Sigmoid colon (tissue), 7 donors: ENCODE measurements at places on chromosomes 3 and 15. TPM values are rescaled to one million over a fixed set of nuclear protein-coding genes. Genes with fewer than 3 reads are reported as not detected.

BNC1 gene
- not detected for total RNA-seq

LMAN1L gene
- not detected for total RNA-seq

FAM219B gene
- total RNA-seq = 65.0 TPM

COMMD2 gene
- total RNA-seq = 19.1 TPM

RBP2 gene
- not detected for total RNA-seq

ACSBG1 gene
- total RNA-seq = 1.7 TPM

CACNA1D gene
- 4.8 TPM for total RNA-seq

GABRB3 gene
- 4.6 TPM for total RNA-seq

GLDN gene
- total RNA-seq = 5.0 TPM

ALDH1A2 gene
- total RNA-seq = 12.5 TPM

- no peaks in the 10 kb centered on the region for H3K27me3 ChIP-seq
- H3K4me3 ChIP-seq = no peak overlapping the region
- no peak for DNase-seq
- no peaks in the 10 kb centered on the region for H3K36me3 ChIP-seq
- no peaks in the 10 kb centered on the region for H3K4me1 ChIP-seq
Measured at GRCh38 chr3:73868688-73869315, 244.1 kb upstream of the PDZRN3 start.

DNA sequence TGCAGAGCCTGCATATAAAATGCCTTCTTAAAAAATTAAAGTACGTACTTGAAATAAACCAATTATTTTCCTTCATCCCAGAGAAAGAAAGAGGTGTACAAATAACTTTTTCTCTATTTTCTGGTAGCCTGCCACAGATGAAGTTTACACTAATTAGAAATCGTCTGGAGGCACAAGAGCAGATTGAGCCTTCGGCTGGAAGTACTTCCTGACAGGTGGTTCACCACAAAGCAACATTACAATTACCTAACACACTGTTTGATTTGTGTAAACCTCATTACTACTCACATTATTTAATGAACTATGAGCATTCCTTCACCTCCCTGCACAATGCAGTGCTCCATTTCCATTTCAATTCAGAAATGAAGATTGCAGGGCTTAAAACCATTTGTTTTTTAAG is 856.1 kb downstream of the SI start:
- H3K4me1 ChIP-seq = no peaks in the 10 kb centered on the region
- H3K36me3 ChIP-seq = no peaks in the 10 kb centered on the region
- H3K27me3 ChIP-seq = no peaks in the 10 kb centered on the region

DNA sequence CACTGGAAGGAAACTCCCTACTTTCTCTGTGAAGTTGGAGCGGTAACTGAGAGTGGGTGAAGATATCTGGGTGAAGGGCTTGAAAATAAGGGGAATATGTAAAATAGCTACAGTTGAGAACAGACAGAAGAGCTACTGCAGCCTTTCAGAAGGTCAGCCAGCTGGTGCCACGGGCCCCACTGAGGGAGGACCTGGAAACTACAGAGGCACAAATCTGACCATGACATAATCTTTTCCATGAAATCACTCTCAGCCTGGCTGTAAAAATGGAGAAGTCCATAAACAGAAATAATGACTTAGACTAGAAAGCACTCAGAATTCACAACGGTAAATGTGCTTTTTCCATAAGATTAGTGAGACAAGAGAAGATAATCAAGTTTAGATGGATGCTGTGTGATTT is 46.4 kb downstream of the ST3GAL6 start:
- no peak overlapping the region for H3K27ac ChIP-seq
- no peak overlapping the region for H3K4me3 ChIP-seq
- DNase-seq = no peak
- no peaks in the 10 kb centered on the region for H3K36me3 ChIP-seq

GRCh38 chr3:14797731-14798130 is 21.0 kb upstream of the FGD5 start:
- H3K4me1 ChIP-seq = no peaks in the 10 kb centered on the region
- no peak overlapping the region for H3K27ac ChIP-seq
- no peaks in the 10 kb centered on the region for H3K27me3 ChIP-seq
- no peaks in the 10 kb centered on the region for H3K36me3 ChIP-seq

DNA sequence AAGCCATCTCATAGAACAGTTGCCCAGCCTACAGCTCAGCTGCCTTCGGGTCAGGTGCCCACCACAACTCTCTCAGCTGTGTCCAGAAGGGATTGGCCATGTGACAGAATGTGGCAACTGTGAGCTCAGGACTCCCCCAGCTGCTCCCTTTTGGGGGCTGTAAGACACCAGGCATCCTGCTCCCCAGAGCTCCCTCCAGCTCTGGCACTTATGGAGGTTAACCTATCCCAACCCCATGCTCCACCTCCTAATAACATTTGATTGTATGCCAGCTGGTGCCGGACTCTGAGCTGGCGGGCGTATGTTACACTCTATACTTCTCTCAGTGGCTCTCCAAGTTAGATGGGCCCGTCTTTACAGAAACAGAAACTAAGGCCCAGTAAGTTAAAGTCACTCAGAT is 222.8 kb downstream of the FAM43A start:
- no peak for DNase-seq
- no peak overlapping the region for H3K4me3 ChIP-seq
- H3K36me3 ChIP-seq = no peaks in the 10 kb centered on the region

- no peak for DNase-seq
- no peaks in the 10 kb centered on the region for H3K27me3 ChIP-seq
- no peak overlapping the region for H3K27ac ChIP-seq
Measured at GRCh38 chr3:37909067-37909911, 47.6 kb downstream of the CTDSPL start.

GRCh38 chr3:124993466-124993865 is 58.9 kb upstream of the MUC13 start:
- DNase-seq = peak; percentile 78
- H3K4me3 ChIP-seq = no peak overlapping the region
- H3K36me3 ChIP-seq = peaks cover 8% of the 10 kb centered on the region
- peak overlapping the region; percentile 53 for H3K27ac ChIP-seq
- no peaks in the 10 kb centered on the region for H3K27me3 ChIP-seq

DNA sequence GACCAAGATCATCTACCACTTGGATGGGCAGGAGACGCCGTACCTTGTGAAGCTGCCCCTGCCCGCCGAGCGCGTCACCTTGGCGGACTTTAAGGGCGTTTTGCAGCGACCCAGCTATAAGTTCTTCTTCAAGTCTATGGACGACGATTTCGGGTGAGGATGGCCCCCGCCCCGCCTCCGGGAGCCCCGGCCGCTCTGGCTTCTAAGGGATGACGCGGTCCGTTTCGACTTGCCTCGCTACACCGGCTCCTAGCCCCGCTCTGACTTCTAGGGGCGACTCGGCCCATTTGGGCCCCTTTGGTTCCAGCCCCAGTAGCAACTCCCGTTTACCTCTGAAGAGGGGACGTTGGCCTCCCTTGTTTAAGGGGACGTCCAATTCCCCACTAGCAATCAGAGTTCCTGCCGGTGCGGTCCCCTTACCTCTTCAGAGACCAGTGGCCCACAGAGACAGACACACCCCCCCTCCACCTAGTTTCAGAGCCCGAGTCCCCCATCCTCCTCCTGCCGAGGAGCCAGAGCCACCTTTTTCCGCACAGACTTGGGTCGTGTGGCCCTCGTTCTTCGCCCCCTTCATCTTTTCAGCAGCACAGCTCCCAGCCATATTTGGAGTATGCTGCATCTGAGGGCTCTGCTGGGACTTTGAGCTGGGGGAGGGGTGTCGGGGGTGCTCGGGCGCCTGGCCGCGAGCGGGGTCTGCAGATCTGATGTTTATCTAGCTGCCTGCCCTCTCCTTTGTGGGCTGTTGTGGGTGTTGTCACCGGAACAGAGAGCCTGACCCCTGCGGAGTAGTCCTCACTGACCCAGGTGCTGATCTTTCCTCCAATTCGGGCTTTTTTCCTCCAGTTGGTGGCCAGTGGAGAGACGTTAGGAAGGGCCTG is 706 bp downstream of the DVL3 start:
- H3K4me1 ChIP-seq = peaks cover 52% of the 10 kb centered on the region
- H3K27ac ChIP-seq = peak overlapping the region; percentile 97
- peak; percentile 79 for DNase-seq
- H3K27me3 ChIP-seq = no peaks in the 10 kb centered on the region
- no peaks in the 10 kb centered on the region for H3K36me3 ChIP-seq

- H3K27ac ChIP-seq = no peak overlapping the region
- H3K4me3 ChIP-seq = no peak overlapping the region
- no peaks in the 10 kb centered on the region for H3K27me3 ChIP-seq
- H3K4me1 ChIP-seq = no peaks in the 10 kb centered on the region
Measured at GRCh38 chr3:170560296-170560695, 25.6 kb downstream of the SLC7A14 start.

GRCh38 chr3:61648481-61648880 is 87.1 kb downstream of the PTPRG start:
- peak overlapping the region; percentile 86 for H3K27ac ChIP-seq
- H3K4me3 ChIP-seq = no peak overlapping the region
- no peaks in the 10 kb centered on the region for H3K27me3 ChIP-seq
- H3K36me3 ChIP-seq = no peaks in the 10 kb centered on the region
- no peaks in the 10 kb centered on the region for H3K4me1 ChIP-seq

GRCh38 chr15:95929232-95929846 is 401.2 kb upstream of the NR2F2 start:
- H3K27me3 ChIP-seq = no peaks in the 10 kb centered on the region
- H3K4me3 ChIP-seq = no peak overlapping the region
- no peaks in the 10 kb centered on the region for H3K4me1 ChIP-seq
- no peaks in the 10 kb centered on the region for H3K36me3 ChIP-seq
- no peak overlapping the region for H3K27ac ChIP-seq

DNA sequence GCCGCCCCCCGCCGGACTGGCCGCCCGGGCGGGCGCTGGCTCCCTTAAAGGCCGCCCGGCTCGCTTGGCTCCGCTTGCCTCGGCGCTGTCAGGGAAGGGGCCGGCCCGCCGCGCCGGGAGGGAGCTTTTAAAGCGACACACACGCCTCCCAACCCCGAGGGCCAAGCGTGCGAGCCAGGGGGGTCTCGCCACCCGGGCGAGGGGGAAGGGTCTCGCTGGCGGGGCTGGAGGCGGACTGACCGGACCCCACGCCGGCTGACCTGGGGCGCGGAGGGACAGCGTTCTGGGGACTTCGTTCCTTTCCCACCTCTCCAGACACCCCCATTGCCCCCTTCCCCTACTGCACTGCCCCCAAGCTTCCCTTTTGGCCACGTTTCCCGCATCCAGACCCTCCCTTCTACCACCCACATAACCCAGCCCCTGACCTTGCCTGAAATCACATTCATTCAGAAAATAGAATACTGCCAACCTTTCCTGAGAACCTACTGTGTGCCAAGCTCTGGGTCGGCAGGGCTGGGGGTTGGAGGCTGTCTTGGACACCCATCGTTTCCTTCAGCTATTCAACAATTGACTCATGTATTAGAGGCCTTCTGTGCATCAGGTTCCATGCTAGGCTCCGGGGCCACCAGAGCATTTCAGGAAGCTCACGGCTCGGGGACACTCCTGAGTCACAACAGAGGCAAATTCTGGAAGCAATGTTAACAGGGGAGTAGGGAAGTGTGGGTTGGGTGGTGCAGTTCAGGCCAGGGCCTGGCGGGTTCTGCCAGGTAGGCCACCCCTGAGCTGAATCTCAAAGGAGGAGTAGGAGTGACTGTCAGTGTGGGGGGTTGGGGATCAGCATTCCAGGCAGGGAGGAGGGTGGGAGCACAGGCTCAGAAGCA is at the start of gene INSYN1:
Gene INSYN1 (minus strand): TSS at position 102 of the 881 bp plus-strand sequence. CDS start 2,221 bp downstream, outside the sequence.
- H3K27me3 ChIP-seq = peaks cover 6% of the 10 kb centered on the region
- no peaks in the 10 kb centered on the region for H3K36me3 ChIP-seq
- H3K4me1 ChIP-seq = peaks cover 21% of the 10 kb centered on the region

DNA sequence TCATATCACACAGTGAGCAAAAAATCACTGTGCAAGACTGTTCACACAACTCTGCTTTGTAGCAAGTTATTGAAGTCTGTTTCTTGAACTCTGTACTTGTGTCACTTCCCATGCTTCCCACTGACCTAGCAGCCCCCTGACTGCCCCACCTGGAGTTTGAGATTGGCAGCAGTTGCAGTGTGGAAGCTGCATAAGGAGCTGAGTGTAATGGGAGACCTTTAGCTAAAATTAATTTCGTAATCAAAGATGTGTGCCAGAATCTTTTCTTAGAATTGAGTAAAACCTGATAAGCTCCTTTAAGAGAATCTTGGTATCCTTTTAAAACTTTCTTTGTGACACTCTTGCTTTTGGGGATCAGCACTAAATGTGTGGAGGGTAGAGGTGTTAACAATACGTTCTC is 42.8 kb downstream of the NKIRAS1 start:
- DNase-seq = no peak
- H3K4me1 ChIP-seq = peaks cover 36% of the 10 kb centered on the region
- H3K27ac ChIP-seq = no peak overlapping the region
- no peaks in the 10 kb centered on the region for H3K27me3 ChIP-seq

GRCh38 chr15:100350434-100351226 is 8.9 kb upstream of the ADAMTS17 start:
- H3K4me1 ChIP-seq = peaks cover 12% of the 10 kb centered on the region
- H3K27ac ChIP-seq = peak overlapping the region; percentile 95
- H3K27me3 ChIP-seq = no peaks in the 10 kb centered on the region
- no peaks in the 10 kb centered on the region for H3K36me3 ChIP-seq
- DNase-seq = no peak
- peak overlapping the region; percentile 87 for H3K4me3 ChIP-seq

GRCh38 chr3:122928396-122929187 is 99.0 kb downstream of the SEMA5B start:
- no peaks in the 10 kb centered on the region for H3K4me1 ChIP-seq
- H3K27ac ChIP-seq = no peak overlapping the region
- DNase-seq = peak; percentile 56
- no peak overlapping the region for H3K4me3 ChIP-seq

DNA sequence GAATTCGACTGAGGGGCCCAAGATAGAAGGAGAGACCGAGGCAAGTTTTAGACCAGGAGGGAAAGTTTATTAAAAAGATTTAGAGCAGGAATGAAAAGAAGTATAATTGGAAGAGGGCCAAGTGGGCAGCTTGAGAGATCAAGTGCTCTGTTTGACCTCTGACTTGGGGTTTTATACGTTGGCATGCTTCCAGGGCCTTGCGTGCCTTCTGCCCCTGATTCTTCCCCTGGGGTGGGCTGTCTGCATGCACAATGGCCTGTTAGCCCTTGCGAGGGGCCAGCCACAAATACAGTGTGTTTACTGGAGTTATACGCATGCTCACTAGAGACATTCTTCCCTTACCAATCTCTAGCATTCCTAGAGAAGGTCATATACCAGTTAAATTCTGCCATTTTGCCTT is 70.7 kb upstream of the LARS2 start:
- H3K27ac ChIP-seq = no peak overlapping the region
- H3K27me3 ChIP-seq = no peaks in the 10 kb centered on the region
- no peaks in the 10 kb centered on the region for H3K4me1 ChIP-seq
- no peaks in the 10 kb centered on the region for H3K36me3 ChIP-seq
- DNase-seq = no peak

- H3K27me3 ChIP-seq = no peaks in the 10 kb centered on the region
- DNase-seq = no peak
- no peak overlapping the region for H3K4me3 ChIP-seq
Measured at GRCh38 chr3:132543011-132543739, 53.9 kb upstream of the ACKR4 start.

DNA sequence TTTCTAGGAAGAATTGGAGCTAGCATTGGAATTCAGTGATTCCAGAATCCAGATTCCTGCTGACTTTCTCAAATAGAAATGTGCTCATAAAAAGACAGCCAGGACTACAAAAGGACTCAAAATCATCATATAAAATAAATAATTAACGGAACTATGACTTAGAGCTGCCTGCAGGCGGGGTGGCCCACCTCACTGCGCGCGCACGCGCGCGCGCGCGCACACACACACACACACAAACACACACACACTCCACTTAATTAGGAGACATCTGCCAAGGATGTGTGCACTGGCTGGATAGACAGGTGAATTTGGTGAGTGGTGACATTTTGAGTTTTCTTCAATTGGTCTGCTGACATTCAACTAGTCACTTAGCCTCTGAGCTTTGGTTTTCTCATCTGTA is 6.9 kb upstream of the MEX3B start:
- H3K27me3 ChIP-seq = no peaks in the 10 kb centered on the region
- no peak overlapping the region for H3K4me3 ChIP-seq
- DNase-seq = no peak
- no peak overlapping the region for H3K27ac ChIP-seq
